ENCODE measurements at places on chromosomes 5 and 9.

DNA sequence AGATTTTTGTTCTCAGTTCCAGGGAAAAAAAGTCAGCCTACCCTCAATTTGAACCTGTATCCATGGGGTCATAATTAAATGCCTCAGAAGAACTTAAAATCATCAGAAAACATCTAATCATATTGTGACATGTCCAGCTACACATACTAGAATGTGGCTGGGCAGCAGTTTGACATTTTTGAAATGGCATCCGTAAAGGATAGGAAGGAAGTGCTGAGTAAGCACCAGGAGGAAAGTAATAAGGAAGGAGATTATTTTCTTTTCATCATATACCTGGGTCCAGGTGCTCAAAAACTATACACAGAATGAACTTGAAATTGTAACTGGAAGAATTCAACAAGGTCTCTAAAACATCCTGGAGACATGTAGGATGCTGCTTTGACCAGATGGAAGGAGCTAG, 116.9 kb upstream of the RAI14 start:
- no peak for DNase-seq

- no peak for DNase-seq
Observed at GRCh38 chr5:168833936-168834335, 254.8 kb upstream of the PANK3 start.

DNA sequence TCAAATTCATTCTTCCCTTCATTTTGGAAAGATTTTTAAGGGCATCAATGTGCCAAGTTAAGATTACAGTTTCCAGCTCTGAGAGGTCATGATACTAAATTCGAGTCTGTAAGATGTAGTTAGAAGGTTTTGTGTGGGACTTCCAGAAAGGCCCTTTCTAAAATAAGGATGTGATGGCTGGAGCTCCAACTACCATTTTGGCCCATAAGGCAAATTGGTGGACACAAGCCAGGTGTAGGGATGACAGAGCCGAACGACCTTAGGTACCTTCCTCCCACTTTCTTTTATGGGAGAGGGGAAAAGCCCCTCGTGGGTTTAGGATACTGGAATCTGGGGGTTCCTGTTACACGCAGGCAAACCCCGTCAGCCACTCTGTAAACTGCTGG, 54.3 kb upstream of the PTPDC1 start:
- no peak for DNase-seq

DNA sequence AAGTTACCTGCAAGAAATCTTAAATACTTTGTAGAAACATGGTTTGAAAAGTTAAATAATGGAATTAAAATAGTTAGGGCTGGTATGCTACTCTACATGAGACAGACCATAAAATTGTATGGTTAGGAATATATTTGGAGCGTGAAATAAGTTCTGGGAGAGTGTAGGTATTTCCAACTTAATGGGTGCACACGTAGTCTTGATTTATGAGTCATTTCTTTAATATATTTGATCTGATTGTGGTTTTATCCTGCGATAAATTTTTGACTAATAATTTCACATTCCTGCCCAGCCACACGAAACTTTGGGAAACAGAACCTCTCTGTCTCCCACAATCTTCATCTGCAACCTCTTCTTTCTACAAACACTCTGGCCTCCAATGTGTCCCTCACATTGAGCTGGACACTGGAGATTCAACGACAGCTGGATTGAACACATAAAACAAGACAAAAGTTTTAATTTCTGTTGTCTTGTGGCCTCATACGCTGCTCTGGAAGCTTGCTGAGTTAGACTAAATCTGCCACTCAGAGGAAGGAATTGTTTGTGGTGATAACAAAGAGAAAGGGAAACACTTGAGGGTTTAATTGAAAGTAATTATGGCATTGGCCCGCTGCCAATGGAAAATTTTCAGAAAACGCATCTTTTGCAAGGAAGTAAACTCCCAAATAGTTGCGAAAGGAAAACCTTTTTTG, 201.8 kb upstream of the ZNF608 start:
- DNase-seq: no peak

GRCh38 chr5:32852976-32853375, 141.9 kb downstream of the NPR3 start:
- DNase-seq: no peak

- DNase-seq: no peak
Observed at GRCh38 chr5:6498968-6499367, 50.3 kb downstream of the UBE2QL1 start.

- no peak for DNase-seq
Observed at GRCh38 chr9:14661421-14662059, 31.7 kb downstream of the ZDHHC21 start.

DNA sequence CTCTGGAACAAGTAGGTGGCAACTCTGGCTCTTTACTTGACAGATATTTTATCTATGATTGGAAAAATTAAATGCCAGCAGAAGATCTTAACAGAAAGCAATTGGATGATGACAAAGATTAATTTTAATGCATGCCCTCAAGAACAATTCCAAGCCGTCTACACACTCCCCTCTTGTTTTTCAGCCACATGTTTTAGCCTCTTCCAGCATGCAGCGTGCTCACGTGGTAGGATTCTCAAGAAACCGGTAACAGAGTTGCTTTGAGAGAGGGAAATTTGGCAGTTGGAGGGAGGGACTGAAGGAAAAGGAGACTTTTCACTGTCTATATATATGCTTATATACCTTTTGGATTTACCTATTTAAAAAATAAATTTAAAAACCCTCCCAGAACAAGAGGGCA, 48.3 kb upstream of the FANCC start:
- no peak for DNase-seq

- DNase-seq: no peak
Observed at GRCh38 chr9:105864248-105864898, 170.0 kb downstream of the TMEM38B start.

DNA sequence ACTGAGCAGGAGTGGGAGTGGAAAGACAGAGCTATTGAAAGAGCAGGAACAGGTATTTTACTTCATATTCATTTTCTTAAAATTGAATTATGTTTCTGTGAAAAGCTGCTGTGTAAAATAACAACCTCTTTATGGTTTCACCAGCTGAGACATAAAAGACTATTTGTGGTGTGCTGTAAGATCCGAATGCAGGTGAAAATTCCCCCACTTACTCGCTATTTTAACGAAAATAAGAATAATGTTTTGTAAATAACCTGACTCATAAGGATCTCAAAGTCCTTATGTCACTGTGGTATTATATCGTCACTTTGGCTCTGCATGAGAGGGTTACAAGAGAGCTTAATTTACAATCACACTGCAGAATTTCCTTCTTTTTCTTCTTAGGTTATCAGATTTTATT, 65.3 kb upstream of the NFIB start:
- no peak for DNase-seq

DNA sequence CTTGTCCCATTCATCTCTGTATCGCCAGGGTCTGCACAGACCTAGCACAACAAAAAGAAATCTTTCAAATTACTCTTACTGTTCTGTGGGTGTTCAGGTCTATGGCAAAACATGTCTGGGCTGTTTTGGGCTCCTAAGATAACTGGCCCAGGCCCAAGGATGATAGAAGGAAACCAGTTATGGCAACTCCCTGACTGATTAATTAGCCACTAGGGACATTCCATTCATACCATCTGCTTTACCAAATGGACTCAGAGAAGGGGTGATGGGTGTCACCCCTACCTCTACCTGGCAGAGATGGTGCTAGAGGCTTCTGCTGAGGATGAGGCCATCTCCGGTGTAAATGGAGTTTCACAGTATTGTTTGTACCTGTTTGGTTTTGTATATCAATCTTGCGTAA, 1.9 kb downstream of the SLC31A2 start:
- no peak for DNase-seq

GRCh38 chr5:140133514-140134167, 7.9 kb downstream of the IGIP start:
- no peak for DNase-seq

DNA sequence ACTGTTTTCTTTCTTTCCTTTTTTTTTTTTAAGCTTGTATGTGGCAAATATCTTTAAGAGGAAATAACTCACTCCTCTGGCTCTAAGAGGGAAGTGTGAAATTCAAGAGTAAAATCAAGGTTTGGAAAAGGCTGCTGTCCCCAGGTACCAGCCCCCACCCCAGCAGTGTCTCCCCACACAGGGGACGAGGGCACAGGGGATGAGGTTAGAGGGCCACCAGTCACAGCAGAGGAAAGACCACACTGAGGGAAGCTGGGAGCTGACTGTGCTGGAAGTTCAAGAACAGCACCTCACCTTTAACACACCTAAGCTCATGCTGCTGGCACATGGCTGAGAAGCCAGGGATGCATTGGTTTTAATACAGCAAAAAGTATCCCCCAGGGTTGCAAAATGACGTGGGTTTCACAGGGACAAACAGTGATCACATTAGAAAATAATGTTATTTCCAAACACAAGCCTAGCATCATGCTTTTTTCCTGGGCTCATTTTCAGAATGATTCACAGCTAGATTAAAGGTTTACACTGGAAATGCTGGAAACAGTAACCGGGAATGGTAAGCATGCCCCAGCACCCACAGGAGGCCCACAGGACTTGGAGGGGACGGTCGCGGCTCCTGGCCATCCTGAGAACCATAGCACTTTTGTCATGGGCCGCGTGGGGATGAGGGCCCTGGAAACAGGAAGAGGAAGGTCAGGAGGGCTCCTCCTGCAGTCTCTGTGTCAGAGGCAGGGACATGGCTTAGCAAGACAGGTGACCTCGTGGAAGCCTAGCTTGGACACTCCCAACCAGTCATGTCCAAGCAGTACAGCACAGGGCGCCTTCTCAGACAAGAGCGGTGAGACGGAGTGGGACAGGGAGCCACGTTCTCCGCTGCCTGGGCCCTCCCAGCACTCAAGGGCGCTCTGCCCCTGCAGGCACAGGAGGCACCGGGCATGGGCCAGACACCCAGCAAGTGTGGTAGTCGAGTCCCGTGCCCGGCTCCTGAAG, 6.9 kb downstream of the LPCAT1 start:
- DNase-seq: no peak

DNA sequence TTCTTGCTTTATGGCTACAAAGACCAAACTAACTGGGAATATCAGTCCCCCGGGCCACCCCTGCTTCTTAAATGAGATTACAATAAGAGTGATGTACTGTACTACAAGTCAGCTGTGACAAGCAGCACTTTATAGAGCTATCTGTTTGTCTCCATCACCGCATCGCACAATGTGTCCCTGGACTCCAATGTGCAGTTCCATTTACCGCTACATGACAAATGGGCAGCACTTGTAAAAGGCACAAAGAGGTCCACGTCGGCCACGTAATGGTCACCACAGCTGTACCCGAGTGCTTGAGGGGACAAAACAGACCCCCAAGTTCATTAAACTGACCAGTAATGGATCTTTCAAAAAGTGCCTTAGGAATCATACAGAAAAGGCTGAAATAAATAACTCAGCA, 54.1 kb downstream of the PSMB7 start:
- no peak for DNase-seq

DNA sequence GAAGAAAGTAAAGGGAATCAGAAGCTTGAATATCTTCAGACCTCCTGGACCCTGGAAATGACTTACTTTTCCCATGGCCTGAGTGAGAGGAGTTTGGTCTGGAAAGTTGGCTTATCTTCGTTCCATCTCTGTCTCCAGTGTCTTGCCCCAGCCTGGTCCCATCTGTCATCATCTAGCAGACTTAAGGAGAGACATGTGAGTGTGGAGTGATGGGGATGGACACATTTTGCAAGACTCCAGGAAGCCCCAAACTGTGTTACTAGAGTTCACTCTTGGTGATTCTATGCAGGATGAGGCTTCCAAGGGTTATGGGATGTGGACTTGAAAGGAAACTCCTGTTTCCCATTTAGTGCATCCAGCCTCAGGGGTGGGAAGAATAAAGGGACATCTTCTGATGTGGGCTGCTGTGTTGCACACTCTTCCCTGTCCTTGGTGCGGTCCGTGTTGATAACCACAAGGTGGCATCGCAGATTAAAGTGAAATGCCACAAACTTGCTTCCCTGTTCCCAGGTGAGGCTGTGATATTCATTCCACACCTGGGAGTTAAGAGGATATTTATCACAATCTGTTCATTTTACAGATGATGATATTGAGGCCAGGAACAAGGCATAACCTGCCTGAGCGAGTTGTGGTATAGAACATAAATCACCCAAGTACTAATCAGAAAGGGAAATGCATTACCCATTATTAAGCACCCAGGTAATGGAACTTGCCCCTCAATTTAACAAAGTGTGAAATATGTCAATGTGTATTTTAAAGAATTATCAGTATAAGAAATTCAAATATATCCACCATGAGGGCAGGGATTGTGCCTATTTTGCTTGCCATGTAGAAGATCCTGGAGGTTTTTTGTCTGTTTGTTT, 269.9 kb upstream of the PAPPA start:
- no peak for DNase-seq

- DNase-seq: no peak
Observed at GRCh38 chr5:50855001-50855400, 188.6 kb downstream of the PARP8 start.

GRCh38 chr5:134547579-134547978, 22.1 kb downstream of the JADE2 start:
- DNase-seq: no peak

GRCh38 chr5:24817966-24818365, 173.2 kb upstream of the CDH10 start:
- DNase-seq: no peak

GRCh38 chr9:79408200-79408599, 163.6 kb upstream of the TLE4 start:
- DNase-seq: no peak

GRCh38 chr5:32135086-32135485, 39.0 kb downstream of the GOLPH3 start:
- no peak for DNase-seq

GRCh38 chr9:79663878-79664277, 92.1 kb downstream of the TLE4 start:
- no peak for DNase-seq

DNA sequence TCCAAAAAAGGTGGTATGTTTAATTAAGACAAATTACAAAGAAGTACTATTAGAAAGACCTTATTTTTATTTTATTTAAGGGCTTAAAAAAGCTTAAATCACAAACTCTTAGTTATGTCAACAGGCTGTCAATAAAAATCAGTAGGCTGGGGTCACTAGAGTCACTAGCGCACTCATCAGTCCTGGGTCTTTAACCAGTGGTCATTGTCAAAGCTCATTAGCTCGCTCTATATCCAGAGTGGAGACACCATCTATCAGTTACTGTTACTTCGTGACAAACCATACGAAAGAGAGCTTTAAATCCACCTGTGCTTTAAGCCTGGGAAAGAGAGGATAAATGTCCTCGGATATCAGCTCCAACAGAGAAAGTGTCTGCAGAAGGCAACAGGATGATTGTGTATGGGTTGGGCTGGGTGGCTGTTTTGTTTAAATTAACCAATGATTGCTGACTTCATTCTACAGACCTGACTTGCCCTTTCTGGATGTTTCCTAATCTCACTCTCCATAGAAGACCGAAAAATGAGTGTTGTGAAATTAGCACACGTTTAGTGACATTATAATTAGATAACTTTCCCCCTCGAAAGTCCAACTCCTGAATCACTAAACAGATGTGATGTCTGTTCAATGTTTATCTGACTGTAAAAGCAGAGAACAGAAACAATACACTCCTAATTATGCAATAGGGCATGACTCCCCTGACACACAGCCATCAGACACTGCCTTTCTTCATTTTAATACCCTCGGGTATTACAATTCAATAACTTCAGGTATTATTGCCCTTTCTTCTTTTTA, 123.6 kb upstream of the TNPO1 start:
- no peak for DNase-seq

GRCh38 chr5:60271517-60271916, 378.0 kb upstream of the PDE4D start:
- no peak for DNase-seq

- DNase-seq: peak; percentile 3
Observed at GRCh38 chr5:133861161-133861737, 107.2 kb downstream of the C5orf15 start.

Measured in stimulated activated CD8-positive, alpha-beta memory T cell treated with anti-CD3 and anti-CD28 coated beads, Interleukin-15, amount 100 ng/mL, for 4 hours (primary cell).